ENCODE measurements at places on chromosomes 5 and 9. TPM values are rescaled to one million over a fixed set of nuclear protein-coding genes. Genes with fewer than 3 reads are reported as not detected.

GRCh38 chr9:21682381-21682780, 120.1 kb upstream of the MTAP start:
- no peak for DNase-seq

DNA sequence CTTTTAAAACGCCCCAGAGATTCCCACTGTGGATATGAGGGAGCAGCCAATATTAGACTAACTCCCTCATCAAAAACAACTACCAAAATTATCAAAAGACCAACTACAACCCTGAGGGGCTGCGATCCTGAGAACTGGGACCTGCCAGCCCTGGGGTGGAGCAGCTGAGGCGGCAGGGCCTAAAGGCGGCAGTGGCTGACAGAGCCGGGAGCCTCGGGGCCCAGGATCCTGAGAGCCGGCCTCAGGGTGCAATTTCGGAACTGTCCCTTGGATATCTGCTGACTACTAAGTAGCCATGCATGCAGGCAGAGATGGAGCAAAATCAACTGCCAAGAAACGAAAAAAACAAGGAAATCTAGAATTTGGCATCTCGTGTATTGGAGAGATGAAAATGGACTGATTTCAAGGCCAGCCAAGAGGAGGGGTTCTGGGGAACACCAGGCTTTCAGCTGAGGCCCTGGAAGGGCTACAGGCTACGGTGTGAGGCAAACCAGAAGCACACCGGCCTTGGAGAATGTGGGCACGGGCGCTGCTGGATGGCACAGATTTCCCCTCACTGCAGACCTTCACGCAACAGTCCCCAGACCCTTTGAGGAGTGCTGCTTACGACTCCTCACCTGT, 63.6 kb upstream of the UBAC1 start:
- no peak for DNase-seq

DNA sequence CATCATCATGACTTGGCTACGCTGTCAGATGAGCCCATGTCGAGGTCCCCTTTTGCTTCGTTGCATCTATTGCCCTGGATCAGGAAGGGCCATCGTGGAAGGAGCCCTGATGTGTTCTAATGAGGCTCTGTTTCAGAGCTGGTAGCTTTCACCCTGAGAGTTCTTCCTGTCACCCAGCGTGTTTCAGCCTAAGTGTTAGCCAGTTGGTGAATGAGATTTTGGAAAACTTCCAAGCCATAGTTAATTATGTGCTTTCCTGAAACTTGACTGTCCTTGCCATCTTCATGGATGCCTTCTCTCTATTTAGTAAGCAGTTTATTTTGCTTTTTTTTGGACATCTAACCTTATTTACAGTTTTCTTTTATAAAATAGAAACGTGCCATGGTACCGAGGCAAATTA, 1695.4 kb upstream of the WWC1 start:
- DNase-seq, result no peak

- DNase-seq, result no peak
Measured at GRCh38 chr9:81896070-81896469, 32.2 kb upstream of the SPATA31D4 start.

- DNase-seq, result no peak
Measured at GRCh38 chr5:31936683-31937082, 237.4 kb downstream of the GOLPH3 start.

- DNase-seq, result no peak
Measured at GRCh38 chr5:139374909-139375308, 8.2 kb downstream of the SLC23A1 start.

DNA sequence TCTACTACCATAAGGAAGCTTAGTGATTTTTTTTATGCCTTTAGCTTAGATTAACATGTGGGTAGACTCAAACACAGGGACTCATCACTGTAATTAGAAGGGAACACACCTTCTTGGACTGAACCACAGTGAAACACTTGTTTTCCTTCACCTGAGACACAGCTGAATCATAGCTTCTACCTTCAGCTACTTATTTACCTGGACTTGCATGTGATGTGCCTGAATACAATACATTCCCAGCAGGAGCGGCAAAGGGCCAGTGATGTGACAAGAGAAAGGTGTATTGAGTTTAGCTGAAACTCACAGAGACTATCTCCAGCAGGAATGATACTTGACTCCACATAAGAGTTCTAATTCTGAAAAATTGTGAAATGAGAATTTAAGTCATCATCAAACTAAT, 37.8 kb downstream of the GRAMD2B start:
- DNase-seq, result no peak

GRCh38 chr5:131104169-131104808, 60.8 kb downstream of the HINT1 start:
- no peak for DNase-seq

DNA sequence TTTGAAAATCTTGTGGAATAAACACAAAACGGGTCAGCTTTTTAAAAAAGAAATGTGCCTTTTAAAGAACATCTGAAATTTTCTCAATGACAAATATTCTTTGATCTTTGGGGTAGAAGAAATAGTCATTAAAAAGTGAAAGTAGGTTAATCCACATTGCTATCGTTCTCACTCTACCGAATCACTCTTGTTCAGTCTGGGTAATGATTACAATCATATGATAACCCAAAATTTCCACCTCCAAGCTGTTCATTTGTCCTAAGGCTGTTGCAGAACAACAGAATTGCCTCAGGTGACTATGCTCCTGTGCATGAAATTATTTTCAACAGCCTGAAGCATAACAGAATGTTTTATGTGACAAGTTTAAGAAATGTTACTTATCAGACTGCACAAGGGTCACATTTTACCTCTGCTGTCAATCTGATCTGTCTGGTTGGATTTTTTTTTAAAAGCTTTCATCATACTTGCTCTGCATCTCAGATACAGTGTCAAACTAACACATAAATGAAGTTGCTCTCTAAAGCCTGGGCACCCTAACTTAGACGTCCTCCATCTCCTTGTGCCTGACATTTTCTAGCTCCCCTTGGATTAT, 227.3 kb downstream of the LURAP1L start:
- DNase-seq, result no peak

DNA sequence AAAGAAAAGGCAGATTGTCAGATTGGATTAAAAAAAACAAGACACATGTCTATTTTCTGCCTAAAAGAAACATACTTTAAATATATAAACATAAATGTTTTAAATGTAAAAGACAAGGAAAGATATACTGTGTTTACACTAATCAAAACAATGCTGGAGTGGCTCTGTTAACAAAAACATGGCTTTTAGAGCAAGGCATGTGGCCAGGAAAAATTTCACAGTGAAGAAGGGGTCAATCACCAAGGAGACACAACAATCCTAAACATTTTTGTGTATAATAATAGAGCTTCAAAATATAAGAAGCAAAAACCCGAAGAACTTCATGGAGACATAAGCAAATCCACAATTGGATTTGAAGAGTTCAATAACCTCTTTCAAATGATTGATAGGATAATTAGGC, 18.5 kb upstream of the GADD45G start:
- no peak for DNase-seq

DNA sequence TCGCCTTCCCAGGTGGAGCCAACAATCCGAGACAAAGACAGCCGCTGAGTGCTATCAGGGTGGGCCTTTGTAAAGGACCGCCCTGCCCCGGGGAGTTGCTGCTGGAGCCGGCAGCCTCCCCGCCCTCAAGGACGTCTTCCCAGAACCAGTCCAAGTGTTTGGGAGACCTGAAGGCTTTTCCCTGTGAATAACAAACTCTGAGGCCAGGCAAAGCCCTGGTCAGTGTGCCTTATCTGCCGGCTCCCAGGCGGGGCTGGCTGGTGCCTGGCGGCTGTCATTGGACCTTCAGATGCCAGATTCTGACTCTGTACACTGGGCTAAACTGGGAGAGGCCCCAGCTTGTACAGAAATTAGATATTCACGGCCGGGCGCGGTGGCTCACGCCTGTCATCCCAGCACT, 2.1 kb downstream of the SLC9A3 start:
- DNase-seq, result no peak

DNA sequence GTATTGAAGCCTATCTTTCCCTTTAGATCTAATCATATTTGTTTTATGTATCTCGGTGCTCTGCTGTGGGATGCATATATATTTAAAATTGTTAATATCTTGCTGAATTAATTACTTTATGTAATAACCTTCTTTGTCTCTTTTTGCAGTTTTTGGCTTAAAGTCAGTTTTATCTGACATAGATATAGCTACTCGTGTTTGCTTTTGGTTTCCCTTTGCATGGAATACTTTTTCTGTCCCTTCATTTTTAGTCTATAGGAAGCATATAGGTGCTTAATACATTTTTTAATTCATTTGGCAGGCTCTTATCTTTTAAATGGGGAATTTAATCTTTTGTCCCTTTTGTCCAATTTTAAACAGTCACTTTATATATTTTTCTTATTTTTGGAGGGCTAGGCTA, 360.6 kb upstream of the PRR16 start:
- DNase-seq, result no peak

- no peak for DNase-seq
Measured at GRCh38 chr5:56534102-56534829, 281.1 kb upstream of the MAP3K1 start.

GRCh38 chr5:123450640-123451039, 27.4 kb upstream of the CEP120 start:
- no peak for DNase-seq

- DNase-seq, result no peak
Measured at GRCh38 chr5:120932480-120932879, 468.4 kb downstream of the PRR16 start.

The CCL28 gene
- total RNA-seq, result 0.46 TPM

The AFF4 gene
- total RNA-seq, result 87.4 TPM

The CARTPT gene
- 148 TPM for total RNA-seq

The ACTBL2 gene
- not detected for total RNA-seq

The CDKN2B-AS1 gene
- total RNA-seq, result 0.36 TPM

The GLT6D1 gene
- total RNA-seq, result not detected

The CXCL14 gene
- total RNA-seq, result 0.13 TPM

The LHX6 gene
- 6.0 TPM for total RNA-seq

The MRPL50 gene
- 11.1 TPM for total RNA-seq

The COL15A1 gene
- 24.0 TPM for total RNA-seq

The ASTN2 gene
- 10.0 TPM for total RNA-seq
